ENCODE measurements at places on chromosomes 3 and 15.

GRCh38 chr15:72599855-72600464 is 54.5 kb upstream of the GOLGA6B start:
- DNase-seq, result no peak

DNA sequence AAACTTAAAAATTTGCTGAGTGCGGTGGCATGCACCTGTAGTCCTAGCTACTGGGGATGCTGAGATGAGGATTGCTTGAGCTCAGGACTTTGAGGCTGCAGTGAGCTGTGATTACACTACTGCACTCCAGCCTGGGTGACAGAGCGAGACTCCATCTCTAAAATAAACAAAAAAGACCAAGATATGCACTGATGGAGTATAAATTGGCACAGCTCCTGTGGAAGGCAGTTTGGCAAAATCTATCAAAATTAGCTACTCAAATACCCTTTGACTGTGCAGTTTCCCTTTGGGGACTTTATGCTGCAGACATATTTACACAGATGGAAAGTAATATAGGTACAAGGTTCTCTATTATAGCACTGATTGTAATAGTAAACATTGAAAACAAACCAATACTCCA is 18.1 kb upstream of the U2SURP start:
- no peak for DNase-seq

DNA sequence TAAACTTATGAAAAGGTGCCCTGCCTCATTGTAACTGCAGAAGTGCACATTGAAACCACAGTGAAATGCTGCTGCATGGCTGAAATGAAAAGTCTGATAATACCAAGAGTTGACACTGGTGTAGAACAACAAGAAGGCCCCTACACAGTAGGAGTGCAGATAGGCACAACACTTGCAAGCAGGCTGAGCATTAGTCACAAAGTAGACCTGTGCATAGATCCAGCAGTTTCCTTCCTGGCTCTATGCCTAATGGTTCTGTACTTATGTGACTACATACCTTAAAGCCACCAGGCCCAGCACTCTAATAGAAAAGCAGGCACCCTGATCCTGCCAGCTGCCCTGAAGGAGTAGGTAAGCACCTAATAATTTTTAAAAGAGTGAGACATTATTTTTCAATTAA is 41.8 kb downstream of the PRR23E start:
- no peak for DNase-seq

DNA sequence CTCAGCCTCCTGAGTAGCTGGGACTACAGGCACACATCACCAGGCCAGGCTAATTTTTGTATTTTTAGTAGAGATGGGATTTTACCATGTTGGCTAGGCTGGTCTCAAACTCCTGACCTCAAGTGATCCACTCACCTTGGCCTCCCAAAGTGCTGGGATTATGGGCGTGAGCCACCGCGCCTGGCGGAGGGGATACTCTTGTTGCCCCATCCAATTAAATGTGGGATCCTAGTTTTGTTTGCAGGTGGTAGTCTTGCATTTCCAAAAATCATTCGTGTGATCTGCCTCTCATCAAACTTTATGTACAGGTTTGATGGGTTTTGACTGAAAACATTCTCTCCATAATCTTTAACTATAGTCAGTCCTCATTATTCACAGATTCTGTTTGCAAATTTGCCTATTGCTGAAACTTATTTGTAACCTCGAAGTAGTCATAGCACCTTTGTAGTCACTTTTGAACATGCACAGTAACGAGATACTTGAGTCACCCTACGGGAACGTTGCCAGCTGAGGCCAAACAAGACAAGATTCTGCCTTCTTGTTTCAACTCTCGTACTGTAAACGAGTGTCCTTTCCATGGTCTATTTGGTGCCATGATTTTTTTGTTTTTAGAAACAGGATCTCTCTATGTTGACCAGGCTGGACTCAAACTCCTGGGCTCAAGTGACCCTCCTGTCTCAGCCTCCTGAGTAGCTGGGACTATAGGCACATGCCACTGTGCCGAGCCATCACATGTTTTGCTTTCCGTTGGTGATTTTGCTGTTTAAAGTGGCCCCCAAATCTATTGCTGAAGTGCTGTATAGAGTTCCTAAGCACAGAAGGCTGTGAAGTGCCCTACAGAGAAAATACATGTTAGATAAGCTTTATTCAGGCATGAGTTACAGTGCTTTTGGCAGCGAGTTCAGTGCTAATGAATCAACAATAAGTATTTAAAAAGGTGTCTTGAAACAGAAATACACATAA is 8.1 kb upstream of the MAPK6 start:
- DNase-seq, result peak; percentile 25

- DNase-seq, result no peak
Measured at GRCh38 chr3:105688821-105689220, 180.0 kb downstream of the CBLB start.

DNA sequence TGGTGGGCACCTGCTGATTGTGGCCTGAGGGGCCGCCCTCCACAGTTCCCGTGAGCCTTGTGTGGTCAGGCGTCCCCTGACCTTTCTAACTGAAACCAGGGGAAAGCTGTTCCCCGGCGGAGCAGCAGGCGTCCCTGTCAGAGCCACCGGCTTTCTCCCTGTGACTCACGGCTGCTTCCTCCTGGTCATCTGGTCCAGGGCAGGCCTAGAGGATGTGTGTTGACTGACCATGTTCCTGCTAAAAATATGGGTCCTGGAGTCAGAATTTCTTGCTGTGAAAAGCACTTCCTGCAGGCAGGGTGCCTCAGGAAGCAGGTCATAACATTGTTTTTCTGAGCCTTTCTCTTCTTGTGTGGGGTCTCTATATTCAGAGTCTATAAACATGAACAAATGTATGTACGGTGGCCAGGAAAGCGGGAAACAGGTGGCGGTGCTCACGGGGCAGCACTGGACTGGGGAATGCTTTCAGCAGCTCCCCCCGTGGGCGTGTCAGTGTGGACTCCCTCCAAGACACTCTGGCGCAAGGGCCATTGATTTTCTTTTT is 38.4 kb upstream of the CGNL1 start:
- no peak for DNase-seq

GRCh38 chr3:23501201-23501802 is 298.2 kb downstream of the UBE2E2 start:
- no peak for DNase-seq

DNA sequence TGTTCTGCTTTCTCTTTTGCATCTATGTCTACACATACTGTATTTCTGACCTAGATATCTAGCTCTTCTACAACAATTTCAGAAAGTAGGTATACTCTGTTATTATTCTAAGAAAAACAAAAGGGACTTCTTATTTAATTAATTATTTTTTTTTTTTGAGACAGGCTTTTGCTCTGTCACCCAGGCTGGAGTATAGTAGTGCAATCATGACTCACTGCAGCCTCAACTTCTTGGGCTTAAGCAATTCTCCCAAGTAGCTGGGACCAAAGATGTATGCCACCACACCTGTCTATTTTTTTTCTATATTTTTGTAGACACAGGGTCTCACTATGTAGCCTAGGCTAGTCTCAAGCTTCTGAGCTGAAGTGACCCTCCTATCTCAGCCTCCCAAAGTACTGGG is 130.6 kb downstream of the MBNL1 start:
- DNase-seq, result no peak

- no peak for DNase-seq
Measured at GRCh38 chr15:59531066-59531675, 80.4 kb upstream of the GCNT3 start.

DNA sequence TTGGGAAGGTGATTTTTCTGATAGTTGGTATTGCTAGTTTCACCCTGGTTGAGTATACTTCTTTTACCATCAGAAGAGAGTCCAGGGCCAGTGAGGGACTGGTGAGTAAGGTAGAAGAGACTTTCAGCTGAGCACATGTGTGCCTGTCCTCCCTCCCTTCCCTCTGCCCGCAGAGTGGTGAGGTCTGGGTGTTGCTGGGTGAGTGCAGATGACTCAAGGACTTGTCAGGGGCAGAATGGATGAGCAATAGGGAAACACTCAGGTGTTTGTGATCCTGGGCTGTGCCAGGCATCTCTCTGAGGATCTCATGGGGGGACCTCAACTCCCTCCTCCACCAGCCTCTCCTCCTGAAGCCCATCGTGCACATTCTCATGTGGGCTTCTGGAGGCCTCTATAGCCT is 76.0 kb upstream of the GSK3B start:
- no peak for DNase-seq

GRCh38 chr3:62601238-62602070 is 228.1 kb upstream of the FEZF2 start:
- DNase-seq, result no peak

GRCh38 chr15:65884511-65884910 is 15.2 kb downstream of the RAB11A start:
- no peak for DNase-seq

- DNase-seq, result no peak
Measured at GRCh38 chr3:94619643-94620042, 556.8 kb downstream of the NSUN3 start.

- no peak for DNase-seq
Measured at GRCh38 chr15:66231394-66232266, 21.9 kb downstream of the MEGF11 start.

DNA sequence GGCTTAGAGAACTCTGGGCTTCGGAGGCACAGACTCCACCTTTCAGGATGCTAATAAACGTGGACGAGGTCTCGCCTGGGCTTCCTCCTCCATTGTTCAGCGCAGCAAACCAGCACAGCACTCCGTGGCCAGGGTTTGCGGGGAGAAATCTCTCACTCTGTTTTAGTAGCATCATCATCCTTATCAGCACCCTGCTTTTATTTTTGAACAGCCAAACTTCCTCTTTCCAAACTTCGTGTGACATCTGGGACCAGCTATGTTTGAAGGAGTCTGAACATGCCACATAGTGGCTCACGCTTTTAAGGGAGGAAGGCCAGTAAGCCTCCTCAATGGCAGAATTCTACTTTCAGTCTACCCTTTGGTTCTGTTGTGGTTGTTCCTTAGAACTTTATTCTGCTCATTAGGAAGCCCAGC is 149.0 kb downstream of the PGPEP1L start:
- DNase-seq, result no peak

Data from uterus (tissue), 4 donors.